H1 (cell line): ENCODE measurements at places on chromosomes 13 and 19. TPM values are rescaled to one million over a fixed set of nuclear protein-coding genes. Genes with fewer than 3 reads are reported as not detected.

The ADM5 gene
- total RNA-seq, result 2.6 and 4.3 TPM in 2 replicates

The C1QTNF9 gene
- not detected in 2 replicates for total RNA-seq

The TEKTIP1 gene
- 1.0 and 1.1 TPM in 2 replicates for total RNA-seq

The CLEC17A gene
- total RNA-seq, result not detected in 2 replicates

The PODNL1 gene
- 0.75 and 1.5 TPM in 2 replicates for total RNA-seq

The SRRM5 gene
- total RNA-seq, result 0.11 and 0.25 TPM in 2 replicates

The ZNF134 gene
- total RNA-seq, result 54.6 and 55.1 TPM in 2 replicates

The S1PR4 gene
- total RNA-seq, result not detected in 2 replicates

The ATP13A1 gene
- total RNA-seq, result 64.2 and 75.7 TPM in 2 replicates

The PLPPR3 gene
- 66.2 and 71.7 TPM in 2 replicates for total RNA-seq

GRCh38 chr13:94232161-94232950 lies 247.1 kb downstream of the DCT start:
- no peak for DNase-seq

GRCh38 chr13:30735025-30735871 lies at the start of gene ALOX5AP:
TSS of gene ALOX5AP (plus strand) at chr13:30735543. CDS start at chr13:30735606, 63 bp downstream.
- no peak for DNase-seq

GRCh38 chr13:71309905-71310304 lies 557.1 kb downstream of the DACH1 start:
- DNase-seq, result no peak

DNA sequence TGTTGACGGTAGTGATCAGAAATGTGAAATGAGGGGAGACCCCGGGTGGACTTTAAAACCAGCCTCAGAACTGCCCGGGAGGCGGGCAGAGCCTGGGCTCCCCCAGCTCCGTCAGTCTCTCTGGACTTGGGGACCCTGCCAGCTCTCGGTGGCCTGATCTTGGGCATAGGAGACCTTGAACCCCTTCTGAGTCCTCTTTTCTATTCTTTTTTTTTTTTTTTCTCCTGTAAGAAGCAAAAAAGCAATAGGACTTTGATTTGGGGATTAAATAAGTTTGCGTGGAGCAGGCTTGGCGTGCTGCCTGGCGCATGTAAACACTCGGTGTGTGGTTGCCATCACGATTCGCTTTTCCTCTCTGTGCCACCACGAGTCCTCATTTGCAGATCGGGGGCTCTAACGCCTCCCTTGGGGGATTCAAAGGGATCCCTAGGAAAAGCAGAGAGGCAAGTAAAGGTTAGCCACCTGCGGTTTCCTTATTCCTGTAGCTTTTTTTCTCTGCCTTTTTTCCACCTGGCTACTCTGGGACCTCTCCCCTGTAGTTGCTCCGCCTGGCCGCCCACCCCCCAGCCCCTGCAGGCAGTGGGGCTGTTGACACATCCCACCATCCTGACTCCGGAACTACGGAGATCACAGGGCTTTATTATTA lies 1.3 kb downstream of the SAFB start:
- DNase-seq, result no peak

- DNase-seq, result no peak
Measured at GRCh38 chr13:98033277-98034247, 80.1 kb downstream of the IPO5 start.

DNA sequence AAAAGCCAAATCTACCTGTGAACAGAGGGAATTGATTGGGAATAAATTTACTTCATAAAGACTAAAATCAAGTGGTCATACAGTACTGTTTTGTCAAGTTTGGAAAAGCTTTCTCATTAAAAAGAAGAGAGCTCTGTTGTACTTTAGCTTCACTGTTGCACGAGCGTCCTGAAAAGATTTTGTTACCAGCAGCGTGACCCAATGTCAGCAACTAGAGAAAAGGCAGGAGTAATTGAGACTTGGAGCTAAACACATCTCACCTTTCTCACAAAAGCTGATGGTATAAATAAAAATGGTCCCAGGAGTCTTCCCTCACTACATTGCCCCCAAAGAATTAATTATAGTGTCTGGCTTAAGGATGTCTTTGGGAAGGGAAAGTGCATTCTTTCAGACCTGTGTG lies 613.7 kb downstream of the OLFM4 start:
- DNase-seq, result no peak

- DNase-seq, result no peak
Measured at GRCh38 chr13:30115257-30115600, 192.1 kb downstream of the KATNAL1 start.

- DNase-seq, result peak; percentile 47
Measured at GRCh38 chr13:98954313-98954712, 23.6 kb downstream of the DOCK9 start.

DNA sequence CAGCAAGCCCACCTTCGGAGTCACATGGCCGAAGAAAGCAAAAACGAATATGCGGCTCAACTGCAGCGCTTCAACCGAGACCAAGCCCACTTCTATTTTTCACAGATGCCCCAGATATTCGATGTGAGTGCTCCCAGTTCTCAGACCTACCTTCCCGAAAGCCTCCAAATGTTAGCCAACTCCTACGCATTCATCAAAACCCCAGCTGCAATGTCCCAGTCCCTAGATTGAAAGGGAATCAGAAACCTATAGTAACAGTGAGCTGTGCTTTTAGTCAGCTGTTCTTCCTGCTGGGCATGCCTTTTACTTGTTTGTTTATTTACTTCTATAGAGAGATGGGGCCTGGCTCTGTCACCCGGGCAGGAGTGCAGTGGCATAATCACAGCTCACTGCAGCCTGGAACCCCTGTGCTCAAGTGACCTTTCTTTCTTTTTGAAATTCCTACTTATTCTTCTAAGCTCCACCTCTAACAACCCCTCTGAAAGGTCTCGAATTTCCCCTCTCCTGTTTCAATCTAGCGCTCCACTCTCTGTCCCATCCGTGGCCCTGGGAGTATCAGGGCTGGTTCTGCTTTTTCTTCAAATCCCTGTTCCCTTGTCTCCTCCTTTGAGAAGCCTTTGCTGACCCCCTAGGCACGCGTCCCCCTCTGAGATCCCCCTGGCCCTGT lies 4.4 kb downstream of the TRIP10 start:
- no peak for DNase-seq

GRCh38 chr13:30690282-30691188 lies 44.8 kb upstream of the ALOX5AP start:
- no peak for DNase-seq

GRCh38 chr13:85626603-85627002 lies 172.6 kb downstream of the SLITRK6 start:
- no peak for DNase-seq

DNA sequence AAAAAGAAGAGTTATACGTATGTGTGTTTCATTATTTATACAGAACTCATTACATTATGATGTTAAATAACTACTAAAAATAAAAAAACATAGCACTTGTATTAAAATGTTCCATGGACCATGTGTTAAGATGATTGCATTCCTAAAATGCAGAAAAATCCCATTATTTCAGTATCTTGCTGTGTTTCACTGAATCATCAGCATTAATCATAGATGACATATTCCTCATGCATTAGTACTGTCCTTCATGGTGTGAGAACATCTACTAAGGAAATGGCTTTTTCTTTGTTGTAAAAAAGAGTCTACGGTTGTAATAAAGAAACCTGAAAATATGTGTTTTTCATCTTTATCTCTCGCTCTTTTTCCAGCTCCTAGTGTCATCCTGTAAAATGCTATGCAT lies 416.5 kb downstream of the FGF14 start:
- no peak for DNase-seq

GRCh38 chr19:33670398-33670797 lies 48.6 kb downstream of the CHST8 start:
- DNase-seq, result no peak

DNA sequence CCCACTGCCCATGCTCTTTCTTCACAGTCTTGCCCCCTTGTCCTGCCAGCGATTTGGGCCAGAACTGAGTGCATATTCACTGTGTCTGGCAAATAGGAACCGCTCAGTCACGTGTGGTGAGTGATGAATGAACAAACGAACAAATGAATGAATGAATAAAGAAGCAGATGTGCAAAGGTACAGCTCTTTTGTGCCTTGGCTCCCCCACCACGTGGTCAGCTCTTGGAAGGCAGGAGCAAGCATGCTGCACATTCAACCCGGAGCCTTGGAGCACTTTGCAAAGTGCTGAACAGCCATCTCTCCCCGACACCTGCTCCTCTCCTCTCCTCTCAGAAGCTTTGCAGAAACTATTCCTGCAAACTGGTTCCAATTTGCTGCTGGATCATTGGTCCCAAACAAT lies 52.4 kb downstream of the LATS2 start:
- no peak for DNase-seq

DNA sequence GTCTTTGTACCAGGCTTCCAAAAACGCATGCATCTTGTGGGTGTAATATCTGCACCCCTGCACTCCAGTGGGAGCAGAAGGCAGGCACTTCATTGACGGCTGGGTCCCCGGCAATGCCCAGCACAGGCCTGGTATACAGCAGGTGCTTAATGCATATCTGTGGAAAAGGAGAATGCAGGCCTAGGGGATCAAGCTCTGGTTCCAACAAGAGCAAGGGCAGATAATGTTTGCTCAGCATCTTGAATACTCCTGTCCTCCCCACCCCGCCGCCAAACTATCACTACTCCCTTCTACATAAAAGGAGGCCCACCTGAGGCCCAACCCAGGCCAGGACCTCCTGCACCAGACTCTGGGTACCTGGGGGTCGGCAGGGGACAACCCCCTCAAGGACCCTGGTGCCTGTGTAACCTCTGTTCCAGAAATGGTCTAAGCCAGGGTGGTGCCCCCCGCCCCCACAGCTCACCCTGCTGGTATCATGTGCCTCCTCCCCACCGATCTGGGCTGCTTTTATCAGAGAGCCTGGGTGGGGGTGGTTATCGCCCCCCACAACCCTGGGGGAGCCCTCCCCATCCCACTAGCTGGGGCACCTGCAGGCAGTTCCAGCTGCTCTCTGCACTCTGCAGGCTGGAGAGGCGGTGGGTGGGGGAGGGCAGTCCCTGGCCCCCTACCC lies 4.8 kb downstream of the KLF16 start:
- no peak for DNase-seq

GRCh38 chr13:102286326-102286725 lies 115.5 kb downstream of the FGF14 start:
- no peak for DNase-seq
